ENCODE measurements at places on chromosomes 6 and 20. TPM values are rescaled to one million over a fixed set of nuclear protein-coding genes. Genes with fewer than 3 reads are reported as not detected.
A peak's percentile ranks its signal among the peaks of the same experiment; 100 is the strongest.

Gene WFDC12
- total RNA-seq, result not detected

Gene CDK19
- total RNA-seq, result 3.4 TPM

Gene HLA-DRB5
- total RNA-seq, result not detected

GRCh38 chr6:82862543-82862942 lies 203.1 kb downstream of the UBE3D start:
- peak; percentile 80 for DNase-seq

- DNase-seq, result no peak
Measured at GRCh38 chr6:90865513-90865912, 278.6 kb upstream of the MAP3K7 start.

DNA sequence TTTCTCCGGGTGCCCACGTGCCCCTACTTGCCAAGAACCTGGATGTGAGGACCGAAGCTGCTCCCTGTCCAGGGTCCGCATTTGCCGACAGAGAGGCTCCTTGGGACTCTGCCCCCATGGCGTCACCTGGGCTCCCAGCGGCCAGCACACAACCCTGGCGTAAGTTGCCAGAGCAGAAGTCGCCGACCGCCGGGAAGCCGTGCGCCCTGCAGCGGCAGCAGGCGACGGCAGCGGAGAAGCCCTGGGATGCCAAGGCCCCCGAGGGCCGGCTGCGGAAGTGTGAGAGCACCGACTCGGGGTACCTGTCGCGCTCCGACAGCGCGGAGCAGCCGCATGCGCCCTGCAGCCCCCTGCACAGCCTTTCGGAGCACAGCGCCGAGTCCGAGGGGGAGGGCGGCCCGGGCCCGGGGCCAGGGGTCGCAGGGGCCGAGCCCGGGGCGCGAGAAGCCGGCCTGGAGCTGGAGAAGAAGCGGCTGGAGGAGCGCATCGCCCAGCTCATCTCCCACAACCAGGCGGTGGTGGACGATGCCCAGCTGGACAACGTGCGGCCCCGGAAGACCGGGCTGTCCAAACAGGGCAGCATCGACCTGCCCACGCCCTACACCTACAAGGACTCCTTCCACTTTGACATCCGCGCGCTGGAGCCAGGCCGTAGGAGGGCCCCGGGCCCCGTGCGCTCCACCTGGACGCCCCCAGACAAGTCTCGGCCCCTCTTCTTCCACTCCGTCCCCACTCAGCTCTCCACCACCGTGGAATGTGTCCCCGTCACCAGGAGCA lies 28.3 kb downstream of the ZNF831 start:
- no peak for DNase-seq

- DNase-seq, result no peak
Measured at GRCh38 chr6:120478650-120479049, 855.6 kb downstream of the TBC1D32 start.

DNA sequence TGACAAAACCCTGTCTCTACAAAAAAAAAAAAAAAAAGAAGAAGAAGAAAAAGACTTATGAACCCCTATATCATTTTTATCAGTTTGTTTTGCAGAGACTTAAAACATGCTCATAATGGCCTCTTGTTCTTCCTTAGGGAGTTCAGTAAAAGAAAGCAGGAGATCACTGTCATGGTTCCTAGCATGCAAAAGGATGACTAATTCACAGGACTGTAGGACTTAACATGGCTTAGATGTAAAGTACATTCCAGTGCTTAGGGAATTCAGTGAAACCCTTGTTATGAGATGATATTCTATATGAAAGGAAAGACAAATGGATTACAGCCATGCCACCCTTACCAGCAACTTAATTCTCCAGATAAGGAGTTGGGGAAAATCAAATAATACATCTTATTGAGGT lies 29.5 kb downstream of the EEF1A1 start:
- DNase-seq, result no peak

DNA sequence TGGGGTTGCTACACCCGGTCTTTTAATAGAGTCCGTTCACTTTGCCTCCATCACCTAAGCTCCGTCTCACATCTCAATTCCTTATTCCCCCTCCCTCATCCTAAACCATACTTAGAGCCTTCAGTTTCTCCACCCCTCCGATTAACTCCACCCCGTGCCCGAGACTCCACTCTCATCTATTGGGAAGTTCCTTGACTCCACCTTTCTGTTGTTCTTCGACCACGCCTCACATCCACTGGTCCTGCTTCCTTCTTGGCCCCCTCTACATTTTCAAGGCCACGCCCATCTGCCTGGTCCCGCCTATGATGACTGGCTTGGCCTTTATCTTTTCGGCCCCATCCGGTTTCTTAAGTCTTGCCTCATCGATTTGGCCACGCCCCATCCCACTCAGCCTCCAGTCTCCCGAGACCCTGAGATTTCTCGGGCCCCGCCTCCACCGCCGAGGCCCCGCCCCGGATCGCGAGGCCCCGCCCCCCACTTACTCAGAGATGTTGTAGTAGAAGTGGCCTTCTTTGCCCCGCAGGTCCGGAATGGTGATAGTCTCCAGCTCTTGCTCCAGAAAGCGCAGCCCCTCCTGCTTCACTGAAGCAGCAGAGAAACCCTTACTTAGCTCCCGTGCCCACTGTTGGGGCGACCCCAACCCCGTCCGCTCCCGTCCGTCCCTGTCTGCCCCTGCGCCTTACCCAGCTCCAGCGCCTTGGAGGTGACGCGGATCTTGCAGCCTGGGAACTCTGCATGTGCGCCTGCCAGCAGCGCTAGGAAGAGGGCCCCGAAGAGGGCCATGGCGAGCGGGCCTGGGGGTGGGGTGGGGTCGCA lies 1.1 kb downstream of the PLTP start:
- peak; percentile 85 for DNase-seq

DNA sequence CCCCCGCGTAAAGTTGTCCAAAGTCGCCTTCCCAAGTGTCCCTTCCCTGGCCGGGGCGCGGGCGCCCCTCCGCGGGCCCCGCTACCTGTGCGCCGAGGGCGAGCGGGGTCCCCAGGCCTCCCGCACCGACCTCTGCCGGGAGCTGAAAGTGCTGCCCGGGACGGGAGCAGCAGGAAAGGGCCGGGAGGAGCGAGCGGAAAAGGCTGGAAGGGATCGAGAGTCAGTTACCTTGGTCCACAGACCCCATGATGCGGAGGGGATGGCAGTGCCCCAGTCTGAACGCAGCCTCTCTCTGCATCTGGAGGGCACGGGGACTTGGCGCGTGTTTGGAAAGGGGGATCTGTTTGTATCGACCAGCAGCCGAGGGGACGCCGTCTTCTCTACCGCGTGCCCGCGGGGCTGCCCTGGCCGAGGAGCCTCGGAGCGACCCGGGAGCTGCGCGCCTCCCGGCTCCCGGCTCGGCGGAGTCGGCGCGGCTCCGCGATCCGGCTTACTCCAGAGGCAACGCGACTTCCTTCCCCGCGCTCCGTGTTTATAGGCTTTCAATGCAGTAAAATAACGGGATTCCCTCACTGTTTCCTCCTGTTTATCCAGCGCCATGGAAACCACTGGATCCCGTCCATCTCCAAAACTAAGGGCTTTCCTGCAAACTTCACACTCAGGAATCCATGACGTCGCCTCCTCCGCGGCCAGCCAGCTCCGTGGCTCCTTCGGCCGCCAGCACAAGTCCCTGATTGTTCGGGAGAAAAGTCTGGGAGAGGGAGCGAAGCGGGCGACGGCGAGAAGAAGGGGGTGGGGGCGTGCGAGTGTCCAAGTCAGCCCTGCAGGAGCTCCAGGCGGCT lies 20.0 kb upstream of the NFATC2 start:
- DNase-seq, result peak; percentile 83
